ENCODE measurements at places on chromosomes 7 and 10.

- no peak for DNase-seq
These were observed 975.8 kb upstream of the LRRTM3 start for GRCh38 chr10:65950075-65950474.

DNA sequence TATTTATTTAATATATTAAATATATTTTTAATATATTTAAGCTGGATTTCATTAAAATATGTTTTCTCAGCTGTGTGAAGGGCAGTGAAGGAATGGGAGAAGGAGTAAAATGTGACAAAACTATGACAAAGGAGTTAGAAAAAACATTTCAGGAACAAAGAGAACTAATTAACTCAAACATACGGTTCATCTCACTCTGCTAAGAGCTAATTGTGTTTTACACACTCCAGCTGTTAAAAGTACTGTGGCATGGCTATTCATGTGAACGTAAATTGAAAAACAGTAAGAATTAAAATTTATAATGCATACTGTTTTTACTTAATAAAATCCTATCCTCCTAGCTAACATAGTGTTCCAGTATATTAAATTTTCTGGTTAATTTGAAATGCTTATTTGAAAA lies 262.5 kb upstream of the GNAI1 start:
- no peak for DNase-seq

DNA sequence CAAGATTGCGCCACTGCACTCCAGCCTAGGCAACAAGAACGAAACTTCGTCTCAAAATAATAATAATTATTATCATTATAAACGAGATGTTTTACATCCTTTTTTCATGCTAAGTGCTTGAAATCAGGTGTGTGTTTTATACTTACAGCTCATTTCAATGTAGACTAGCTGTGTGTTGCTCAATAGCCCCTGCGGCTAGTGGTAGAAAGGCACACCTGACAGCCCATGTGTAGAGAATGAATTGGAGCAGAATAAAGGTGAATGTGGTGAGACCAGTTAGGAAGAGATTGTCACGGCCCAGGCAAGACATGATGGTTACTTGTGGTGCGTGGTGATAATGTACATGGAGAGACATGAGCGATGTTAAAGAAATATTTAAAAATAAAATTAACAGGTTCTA lies 86.7 kb upstream of the TMEM26 start:
- DNase-seq: no peak

- no peak for DNase-seq
These were observed 19.2 kb downstream of the SMNDC1 start for GRCh38 chr10:110285501-110285900.

DNA sequence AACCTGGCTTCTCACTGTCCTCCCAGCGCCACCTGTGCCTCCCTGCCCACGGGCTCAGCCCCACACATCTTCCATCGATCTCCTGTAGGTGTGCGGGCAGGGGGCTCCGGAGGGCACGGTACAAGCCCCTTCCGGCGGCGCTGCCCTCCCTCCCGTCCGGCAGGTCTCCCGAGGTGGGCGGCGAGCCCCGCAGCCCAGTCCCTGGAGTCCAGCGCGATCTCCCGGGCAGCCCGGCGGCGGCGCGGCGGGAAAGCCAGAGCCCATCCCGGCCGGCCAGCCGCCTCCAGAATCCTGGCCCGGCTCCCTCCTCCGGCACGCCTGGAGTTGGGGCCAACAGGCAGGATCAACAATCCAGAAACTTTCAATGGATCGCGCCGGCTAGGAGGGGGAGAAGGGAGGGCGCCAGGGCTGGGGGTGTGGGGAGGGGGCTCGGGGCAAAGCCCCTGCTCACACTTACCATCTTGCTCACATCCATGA lies 100.1 kb downstream of the HIP1 start:
- DNase-seq: peak; percentile 36

GRCh38 chr10:3131098-3131497 lies 41.5 kb downstream of the PITRM1 start:
- DNase-seq: no peak

DNA sequence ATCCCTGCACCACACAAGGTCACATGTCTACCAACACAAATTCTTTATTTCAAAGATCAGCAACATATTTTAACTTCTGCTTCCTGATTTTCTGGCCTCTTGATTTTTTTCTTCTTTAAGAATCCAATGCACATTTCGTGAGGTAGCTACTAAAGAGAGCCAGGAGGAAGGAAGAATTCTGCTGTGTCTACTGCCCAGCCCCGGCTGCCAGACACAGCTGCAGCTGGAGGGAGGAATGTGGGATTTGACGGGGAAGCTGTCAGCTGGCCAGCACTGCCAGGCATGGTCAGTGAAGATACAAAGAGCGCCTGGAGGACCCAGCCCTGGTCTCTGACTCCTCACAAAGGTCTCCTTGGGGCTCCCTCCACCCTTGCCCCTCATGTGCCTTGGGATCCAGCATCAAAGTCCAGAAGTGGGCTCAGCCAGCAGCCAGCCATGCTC lies 6.9 kb upstream of the AOC1 start:
- DNase-seq: no peak

GRCh38 chr7:51123322-51124019 lies 193.1 kb downstream of the COBL start:
- peak; percentile 92 for DNase-seq

DNA sequence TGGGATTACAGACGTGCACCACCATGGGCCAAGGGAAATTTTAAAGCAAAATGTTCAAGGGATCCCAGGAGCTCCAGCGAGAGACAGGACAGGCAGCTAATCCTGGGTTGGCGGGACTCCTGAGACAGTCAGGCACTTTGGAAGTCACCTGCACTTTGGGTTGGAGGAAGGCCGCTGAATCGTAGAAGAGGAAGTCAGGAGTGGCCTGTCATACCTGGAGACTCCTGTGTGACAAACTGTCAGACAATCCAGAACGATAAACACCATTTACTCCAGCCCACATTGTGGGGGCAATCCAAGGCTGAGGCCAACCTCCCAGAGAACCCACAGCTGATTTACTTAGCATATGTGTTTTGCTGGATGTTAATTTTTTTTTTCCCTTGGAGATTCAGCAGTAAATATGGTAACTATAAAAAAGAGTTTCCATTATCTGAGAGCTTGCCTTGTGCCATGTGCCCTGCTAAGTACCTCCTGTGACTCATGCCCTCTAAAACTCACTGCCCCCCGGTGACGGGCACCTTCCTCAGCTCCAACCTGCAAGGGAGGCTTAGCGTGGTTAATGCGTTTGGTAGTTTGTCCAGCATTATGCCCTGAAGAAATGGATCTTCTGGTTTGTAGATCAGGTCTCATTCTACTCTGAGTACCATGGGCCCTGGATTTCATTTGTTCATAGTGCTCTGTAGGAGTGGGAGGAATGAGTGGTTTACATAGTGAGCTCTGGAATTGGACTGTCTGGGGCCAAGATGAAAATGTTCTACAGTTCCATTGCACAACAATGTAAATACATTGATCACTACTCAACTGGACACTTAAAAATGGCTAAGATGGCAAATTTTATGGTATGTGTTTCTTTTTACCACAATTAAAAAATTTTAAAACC lies 50.9 kb downstream of the ICA1 start:
- no peak for DNase-seq

DNA sequence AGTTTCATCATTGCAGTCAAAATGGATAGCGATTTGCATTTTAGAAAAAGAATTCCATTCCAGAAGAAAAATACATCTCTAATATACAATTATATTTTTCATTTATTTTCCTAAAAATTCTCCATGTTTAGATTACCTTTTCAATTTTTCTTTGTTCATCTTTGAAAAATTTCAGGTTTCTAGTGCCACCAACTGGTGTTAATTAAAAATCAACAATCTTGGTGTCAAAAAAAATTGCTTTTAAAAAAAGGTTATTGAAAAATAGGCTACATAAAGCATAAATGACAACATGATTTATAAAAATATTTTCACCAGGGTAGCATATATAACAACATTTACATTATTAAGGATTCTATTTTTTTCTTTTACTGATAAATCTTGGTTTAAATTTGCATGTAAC lies 53.0 kb downstream of the CCDC186 start:
- DNase-seq: no peak

DNA sequence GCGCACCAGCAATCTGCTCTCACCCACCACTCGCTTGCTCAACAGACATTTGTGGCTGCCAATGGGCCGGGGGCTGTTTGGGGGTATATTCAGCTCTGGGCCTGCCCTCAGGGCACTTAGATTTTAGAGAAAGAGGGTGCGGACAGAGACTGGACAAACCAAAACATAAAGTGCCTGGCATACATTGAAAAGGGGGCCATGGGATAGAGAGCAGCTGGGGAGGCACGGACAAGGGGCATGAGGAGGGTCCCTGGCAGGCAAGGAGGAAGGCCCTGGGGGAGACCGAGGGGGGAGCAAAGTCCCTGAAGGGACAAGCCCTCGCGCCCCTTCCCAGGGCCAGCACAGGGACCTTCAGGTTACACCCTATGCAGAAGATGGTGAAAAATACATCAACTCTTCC lies 43.5 kb downstream of the CLRN3 start:
- DNase-seq: no peak

DNA sequence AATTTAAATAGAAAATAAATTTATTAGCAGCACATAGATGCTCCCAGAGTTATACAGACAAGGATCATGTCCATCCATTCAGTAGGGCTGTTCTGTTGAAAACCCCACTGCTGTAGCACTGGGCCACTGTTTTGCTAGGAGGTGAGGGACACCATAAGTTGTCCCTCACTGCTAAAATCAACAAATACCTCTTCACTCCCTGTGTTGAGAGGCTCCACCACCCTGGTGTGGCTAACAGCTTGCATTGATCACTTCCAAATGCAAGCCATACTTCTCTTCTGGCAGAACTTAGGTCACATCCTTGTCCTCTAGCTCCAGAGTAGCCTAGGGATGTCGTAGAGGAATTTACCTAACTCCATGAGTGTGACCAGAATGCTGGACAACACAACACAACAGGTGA lies 55.4 kb downstream of the MDFIC start:
- DNase-seq: no peak

DNA sequence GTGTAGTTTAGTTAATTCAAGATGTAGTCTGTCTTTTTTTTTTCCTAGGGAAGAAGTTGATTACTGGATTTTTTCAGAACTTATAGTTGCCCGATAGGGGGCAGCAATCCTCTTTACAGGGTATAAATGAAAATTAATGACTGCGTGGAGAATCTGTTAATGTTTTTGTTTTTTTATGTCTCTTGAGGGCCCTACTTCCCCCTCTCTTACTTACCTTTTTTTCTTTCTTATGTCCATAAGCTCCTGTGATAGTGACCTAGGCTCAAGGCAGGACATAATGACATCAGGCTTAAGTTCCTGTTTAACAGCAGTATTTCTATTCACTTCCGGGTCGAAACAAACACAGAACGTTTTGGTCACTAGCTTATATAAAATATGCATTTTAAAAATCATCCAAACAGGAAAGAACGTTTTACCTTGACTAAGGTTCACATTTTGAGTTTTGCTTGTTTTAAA lies 18.8 kb downstream of the CDC123 start:
- DNase-seq: peak; percentile 38

- DNase-seq: peak; percentile 55
These were observed 10.7 kb upstream of the HOXA13 start for GRCh38 chr7:27210441-27211083.

DNA sequence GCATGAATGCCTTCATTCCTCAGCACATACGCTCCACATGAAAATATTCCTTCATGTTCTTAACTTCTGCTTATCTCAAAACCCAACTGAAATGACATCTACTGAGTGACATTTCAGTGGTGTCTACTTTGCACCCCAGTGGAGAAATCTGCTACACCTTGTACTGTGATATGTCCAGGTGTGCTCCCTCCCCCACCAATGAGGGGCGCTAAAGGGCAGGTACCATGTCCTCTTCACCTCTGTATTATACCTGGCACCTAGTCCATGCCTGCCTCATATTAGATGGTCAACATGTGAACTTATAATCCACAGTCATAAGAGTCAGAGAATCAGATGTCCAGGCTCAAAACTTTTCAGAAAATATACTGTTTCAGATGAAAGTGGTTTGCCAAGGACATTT lies 2.1 kb downstream of the PAXIP1 start:
- DNase-seq: no peak

- DNase-seq: no peak
These were observed 251.5 kb downstream of the TRIL start for GRCh38 chr7:28706584-28706983.

DNA sequence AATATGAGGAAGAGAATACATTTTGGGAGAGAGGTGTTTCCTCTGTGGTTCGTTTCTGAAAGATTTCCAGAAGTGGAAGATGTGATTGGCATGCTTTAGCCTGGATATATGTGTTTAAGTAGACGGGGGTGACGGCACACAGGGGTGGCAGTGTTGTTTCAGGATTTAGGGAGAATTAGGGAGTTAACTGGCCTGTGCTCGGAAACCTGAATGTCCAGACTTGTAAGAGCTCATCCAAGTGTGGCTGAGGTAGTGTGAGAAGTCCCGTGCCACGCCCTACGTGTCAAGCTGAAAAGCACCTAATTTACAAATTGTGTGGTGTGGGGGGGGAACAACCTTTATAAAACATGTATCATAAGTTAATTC lies 1.1 kb downstream of the RALA start:
- no peak for DNase-seq

Data from kidney capillary endothelial cell (primary cell).